Kidney (tissue), 22 donors: ENCODE measurements at places on chromosomes 7 and 10. TPM values are rescaled to one million over a fixed set of nuclear protein-coding genes. Genes with fewer than 3 reads are reported as not detected.

Gene SPDYE16
- total RNA-seq, result 0.31 TPM

- DNase-seq, result no peak
These were observed 23.4 kb downstream of the COX15 start for GRCh38 chr10:99708428-99709012.

Gene CFAP69
- total RNA-seq, result 13.2 TPM

DNA sequence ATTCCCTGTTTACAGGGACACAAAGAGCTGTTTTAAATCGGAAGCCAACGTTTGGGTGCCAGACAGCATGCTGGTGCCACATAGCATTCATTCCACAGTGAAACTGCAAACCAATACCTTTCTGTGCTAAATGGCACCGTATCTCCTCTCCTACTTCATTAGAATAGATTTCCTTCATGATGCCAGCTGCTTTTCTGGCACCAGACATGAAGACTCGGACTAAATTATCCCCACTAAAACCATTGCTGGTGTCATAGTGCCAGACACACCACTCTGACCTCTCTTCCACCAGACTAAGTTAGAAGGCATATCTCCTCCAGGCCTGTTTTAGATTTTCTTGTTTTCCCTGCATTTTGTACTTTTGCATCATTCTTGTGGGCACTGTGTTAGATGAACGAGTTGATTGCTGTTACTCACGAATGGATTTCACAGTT, 155.1 kb downstream of the ETV1 start:
- DNase-seq, result no peak

- no peak for DNase-seq
These were observed 189.4 kb downstream of the HDAC9 start for GRCh38 chr7:18684916-18685315.

DNA sequence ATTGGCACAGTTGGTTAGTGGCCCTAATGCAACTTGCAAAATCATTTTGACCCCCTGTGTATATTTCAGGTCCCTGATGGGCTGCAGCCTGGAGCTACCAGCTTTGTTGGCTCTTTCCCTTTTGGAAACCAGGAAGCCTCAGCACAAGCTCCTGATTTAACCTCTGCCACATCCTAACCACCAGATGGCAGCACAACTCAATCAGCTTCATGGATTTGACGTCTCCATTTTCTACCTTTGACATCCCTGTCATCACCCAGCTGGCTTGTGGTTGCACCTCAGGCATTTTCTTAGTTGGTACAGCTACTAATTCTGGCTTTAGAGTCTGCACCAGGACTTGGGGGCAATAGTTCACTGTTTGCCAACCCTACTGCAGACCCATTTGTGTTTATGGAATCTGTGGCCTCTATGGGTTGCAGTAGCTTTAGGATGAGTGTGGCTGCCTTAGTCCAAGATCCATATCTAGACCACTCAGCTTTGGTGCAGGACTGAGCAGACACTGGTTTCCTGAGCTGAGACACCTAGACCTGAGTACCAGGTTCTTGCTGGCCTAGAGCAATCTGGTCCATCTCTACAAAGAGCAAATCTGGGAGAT, 456.2 kb downstream of the REEP3 start:
- DNase-seq, result no peak

DNA sequence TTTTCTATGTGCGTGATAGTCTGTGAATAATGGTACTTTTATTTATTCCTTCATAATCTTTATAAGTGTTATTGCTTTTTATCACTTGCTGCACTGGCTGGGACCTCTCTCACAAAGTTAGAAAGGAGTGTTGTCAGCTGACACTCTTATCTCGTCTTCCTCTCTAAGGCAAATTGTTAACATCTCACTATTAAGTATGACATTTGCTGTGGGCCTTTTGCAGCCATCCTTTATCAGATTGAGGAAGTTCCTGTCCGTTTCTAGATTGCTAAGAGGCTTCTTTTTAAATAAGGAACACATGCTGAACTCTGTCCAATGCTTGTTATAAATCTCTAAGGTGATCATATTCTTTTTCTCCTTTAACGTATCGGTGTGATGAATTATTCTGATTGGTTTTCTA, 27.4 kb upstream of the DIP2C start:
- no peak for DNase-seq

- no peak for DNase-seq
These were observed 237.4 kb downstream of the FOXP2 start for GRCh38 chr7:114652041-114652440.

DNA sequence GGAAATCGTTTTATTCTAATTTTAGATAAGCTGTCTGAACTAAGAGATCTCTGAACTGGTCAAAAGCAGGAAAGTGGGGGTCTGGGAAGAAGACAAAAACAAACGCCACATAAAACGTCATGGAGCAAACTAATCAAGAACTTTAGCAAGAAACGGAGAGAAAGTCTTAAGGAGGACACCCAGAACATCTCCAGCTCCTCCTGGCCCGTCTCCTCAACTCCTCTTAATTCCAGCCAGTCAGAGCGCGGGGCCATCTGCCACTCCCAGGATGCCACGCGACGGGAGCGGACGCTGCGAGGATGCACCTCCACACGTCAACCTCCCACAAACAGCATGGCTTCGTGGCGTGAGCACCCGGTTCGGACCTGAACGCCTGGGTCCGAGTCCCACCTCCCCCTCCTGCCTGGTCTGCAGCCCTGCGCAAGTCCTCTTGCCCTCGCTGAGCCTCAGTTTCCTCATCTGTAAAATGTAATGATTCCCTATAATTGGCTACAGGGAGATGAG, 598 bp downstream of the MMS19 start:
- peak; percentile 77 for DNase-seq

GRCh38 chr10:122075171-122075570, 86.2 kb downstream of the TACC2 start:
- DNase-seq, result no peak

Gene LLCFC1
- total RNA-seq, result not detected

- no peak for DNase-seq
These were observed 9.5 kb upstream of the HABP2 start for GRCh38 chr10:113543107-113543955.

- DNase-seq, result no peak
These were observed 67.6 kb downstream of the PRKAG2 start for GRCh38 chr7:151809146-151809863.

DNA sequence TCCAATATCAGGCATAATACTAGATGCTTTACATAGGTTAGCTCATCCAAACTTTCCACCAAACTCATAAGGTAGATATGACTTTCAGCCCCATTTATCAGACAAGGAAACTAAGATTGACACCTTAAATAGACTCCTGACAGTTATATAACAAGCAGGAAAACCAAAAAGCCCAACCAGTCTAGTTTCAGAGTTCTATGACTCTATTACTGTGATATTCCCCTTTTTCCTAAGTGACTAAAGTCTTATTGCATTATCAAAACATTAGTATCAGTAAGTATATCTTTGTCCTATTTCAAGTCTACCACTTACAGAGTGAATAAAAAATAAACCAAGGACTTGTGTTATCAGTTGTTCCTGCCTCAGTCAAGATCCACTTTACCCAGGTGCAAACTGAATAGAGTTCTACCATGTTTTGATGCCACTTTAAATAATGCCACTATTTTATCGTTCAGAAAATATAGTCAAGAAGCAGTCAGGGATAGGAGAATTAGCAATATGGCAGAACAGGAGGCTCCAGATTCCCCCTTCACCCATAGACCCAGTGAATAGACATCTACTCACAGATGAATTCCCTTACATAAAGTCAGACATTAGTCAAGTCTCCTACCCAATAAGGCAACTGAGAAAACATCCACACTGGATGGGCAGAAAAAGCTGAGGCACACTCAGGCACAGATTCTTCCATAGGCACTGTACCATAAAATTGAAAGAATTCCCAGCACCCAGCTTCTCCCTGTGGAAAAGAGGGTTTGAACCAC, 74.1 kb downstream of the CRPPA start:
- no peak for DNase-seq

Gene OPN4
- total RNA-seq, result not detected

Gene GPRIN2
- 12.6 TPM for total RNA-seq

DNA sequence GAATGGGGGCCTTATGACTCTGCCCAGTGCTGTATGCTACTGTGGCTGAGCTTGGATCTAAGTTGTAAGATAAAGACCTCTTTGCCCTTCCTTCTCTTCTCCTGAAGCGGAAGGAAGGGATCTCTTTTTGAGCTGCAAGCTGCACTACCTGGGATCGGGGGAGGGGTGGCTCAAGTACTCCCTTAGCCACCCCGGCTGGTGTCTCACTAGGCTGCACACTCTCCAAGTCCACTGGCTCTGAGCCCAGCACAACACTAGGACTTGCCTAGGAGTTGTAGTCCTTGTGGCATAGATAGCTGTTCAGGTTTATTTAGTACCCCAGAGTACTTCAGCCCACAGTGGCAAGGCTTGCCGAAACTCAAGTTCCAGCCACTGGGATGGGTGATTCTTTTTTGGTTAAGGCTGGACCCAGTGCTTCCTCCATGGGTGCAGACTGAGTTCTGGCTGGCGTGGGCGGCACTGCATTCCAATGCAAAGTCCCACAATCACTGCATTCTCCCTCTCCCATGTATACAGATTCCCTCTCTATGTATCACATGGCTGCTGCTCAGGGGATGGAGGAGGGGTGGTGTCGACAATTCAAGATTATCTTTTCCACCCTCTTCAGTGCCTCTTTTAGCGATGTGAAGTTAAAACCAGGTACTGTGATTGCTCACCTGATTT, 76.2 kb upstream of the SLC25A13 start:
- DNase-seq, result no peak

- no peak for DNase-seq
These were observed 260.1 kb upstream of the LRRN3 start for GRCh38 chr7:110830778-110831177.

DNA sequence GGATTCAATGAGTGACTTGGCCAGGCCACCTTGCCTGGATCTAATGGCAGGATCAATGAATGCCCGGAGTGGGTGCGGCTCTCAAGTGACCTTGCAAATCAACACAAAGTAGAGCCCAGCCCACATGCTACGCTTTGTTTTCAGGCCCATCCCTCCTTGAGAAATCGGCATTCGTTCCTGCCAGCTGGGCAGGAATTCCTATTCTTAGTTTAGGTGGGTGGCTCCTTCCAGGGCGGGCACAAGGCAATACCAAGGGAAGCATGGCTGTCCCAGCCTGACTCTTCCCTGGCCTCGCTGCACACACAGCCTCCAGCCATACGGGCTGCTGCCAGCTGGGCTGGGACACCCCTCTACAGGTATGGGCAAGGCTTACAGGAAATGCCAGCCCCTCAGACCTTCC, 119.3 kb downstream of the SH3PXD2A start:
- DNase-seq, result no peak

Gene CYP26C1
- total RNA-seq, result 0.35 TPM
